Hindlimb muscle (tissue), 1 donor: ENCODE measurements at places on chromosomes 7 and 10. TPM values are rescaled to one million over a fixed set of nuclear protein-coding genes. Genes with fewer than 3 reads are reported as not detected.

- DNase-seq = no peak
Observed at GRCh38 chr10:16966991-16967865, 150.0 kb upstream of the RSU1 start.

DNA sequence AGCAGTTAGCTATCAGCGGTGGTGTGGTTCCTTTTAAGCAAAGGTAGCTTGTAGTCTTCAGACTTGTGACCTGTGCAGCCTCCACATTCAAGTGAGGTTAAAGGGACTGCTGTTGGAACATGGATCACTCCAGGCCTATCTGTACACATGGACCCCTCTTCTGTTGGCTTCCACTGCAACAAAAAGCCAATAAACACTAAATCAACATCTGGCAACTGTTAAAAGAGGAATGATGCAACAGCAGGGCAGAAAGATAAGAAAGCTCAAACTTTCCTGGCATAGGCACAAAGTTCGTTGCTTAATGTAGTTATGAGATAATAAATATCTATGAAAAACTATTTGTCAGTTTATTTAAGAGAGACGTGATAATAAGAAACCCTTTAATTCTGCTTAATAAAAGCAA, 4.0 kb upstream of the MINPP1 start:
- no peak for DNase-seq

- no peak for DNase-seq
Observed at GRCh38 chr10:9301554-9301953, 1247.1 kb downstream of the GATA3 start.

DNA sequence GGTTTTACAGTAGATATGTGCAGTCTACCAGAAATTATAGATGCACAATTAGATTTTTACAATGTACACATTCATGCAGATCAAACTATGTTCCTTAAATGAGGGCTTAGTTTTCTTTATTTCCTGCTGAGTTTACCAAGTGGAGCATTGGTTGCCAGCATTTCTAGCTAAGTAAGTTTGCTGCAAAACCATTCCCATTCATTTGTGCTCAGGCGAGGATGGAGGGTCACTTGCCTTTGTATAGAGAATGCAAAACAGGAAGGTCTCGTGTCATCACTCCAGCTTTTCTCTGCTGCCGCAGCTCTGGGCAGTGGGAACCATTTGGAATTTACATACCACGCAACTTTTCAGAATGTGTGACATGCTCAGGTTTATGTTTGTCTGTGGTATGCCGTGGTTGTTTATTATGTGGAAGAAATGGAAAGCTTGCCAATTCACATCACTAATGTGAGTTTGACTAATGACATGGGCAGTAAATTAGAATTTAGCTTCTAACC, 198.6 kb downstream of the TRIL start:
- DNase-seq = no peak

SPDYE2B gene
- 5.1 TPM for polyA plus RNA-seq

ZEB1 gene
- polyA plus RNA-seq = 44.9 TPM

- no peak for DNase-seq
Observed at GRCh38 chr10:33749790-33750189, 415.3 kb upstream of the NRP1 start.

DNA sequence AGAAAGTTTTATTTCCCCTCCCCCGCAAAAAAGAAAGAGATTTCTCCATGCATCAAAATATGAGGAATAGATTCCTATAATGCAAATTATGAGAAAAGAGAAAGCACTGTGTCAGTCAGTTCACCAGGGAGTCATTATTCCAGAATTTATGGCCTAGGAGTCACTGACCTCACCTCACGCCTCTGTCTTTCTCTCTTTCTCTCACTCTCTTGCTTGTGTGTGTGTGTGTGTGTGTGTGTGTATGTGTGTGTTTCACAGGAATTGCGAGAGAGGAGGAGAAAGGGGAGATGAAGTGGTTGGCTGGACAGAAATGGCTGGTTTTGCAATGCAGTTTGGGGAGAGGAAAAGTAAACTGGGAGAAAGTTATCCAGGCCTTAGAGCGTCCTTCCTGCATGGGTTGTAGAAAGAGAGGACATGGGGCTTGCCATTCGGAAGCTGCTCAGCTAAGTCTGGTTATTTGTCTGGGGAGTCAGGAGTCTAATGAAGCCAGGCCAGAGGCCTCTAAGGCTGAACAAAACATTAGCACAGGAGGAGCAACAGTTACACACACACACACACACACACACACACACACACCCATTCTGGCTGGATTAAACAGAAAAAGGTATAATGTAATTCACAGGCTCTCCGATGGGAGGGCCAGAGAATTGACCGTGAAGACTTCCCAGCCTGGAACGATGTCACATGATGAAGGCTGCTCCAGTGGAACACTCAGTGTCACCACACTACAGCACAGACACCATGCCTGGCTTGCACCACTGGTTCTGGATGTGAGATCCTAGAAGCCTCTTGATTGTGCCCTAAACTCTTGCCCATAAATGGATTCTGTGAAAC, 12.8 kb upstream of the FFAR4 start:
- no peak for DNase-seq

- no peak for DNase-seq
Observed at GRCh38 chr10:61628875-61629513, 33.7 kb upstream of the CABCOCO1 start.

- DNase-seq = no peak
Observed at GRCh38 chr7:21969822-21970221, 24.1 kb upstream of the CDCA7L start.

ASAH2 gene
- polyA plus RNA-seq = 0.23 TPM

DNA sequence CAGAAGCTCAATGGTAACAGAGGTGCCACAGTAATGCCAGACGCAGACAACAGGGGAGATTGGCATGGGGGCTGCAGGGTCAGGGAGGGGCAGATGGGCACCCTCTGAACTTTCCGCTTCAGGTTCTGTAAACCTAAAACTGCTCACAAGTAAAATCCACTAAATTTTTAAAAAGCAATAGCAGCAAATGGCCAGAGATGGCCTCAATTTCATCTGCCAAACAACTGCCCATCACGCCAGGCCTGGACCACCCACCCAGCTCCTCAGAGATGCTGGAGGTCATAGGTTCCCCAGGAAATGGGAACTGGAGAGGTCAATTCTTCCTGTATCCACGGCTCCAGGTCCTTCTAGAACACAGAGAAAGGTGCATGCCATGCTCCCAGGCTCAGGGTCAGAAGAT, 76.1 kb downstream of the PRKAG2 start:
- DNase-seq = no peak

- DNase-seq = no peak
Observed at GRCh38 chr10:76177936-76178335, 746.5 kb downstream of the LRMDA start.

DNA sequence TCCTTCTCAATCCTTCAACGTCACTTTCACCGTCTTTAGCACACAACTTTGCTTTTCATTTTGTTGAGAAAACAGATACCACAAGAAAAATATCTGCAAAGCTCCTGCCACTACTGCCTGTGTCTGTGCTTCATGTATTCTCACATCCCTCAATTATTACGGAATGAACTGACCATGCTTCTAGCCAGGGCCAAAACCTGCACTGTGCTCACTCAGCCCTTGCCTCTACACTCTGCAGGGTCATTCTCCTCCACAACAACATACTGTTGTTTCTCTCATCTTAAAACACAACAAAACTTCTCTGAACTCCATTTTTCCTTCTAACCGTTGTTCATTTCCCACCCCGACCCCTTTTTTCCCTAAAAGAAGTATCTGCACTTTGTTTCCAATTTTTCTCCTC, 29.5 kb downstream of the BMPR1A start:
- DNase-seq = no peak
